ENCODE measurements at places on chromosomes 3 and 15.

DNA sequence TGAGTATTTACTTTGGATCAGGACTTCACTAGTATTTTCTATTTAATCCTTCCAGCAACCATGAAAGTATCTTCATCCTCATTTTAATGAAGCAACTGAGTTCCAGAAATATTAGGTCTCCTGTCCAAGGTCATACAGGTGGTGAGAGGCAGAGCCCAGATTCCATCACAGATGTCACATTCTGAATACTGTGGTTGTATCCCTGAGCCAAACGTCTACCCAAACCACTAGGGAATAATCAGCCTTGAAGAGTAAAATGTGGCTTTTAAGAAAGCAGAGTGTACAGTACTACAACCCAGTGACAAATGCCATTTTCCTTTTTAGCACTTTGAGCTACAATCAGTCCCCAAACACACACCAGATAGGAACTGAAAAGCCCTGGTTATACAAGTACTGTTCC lies 93.3 kb upstream of the TRIM42 start:
- DNase-seq = no peak

GRCh38 chr3:59510576-59510975 lies 460.8 kb upstream of the CFAP20DC start:
- DNase-seq = no peak

DNA sequence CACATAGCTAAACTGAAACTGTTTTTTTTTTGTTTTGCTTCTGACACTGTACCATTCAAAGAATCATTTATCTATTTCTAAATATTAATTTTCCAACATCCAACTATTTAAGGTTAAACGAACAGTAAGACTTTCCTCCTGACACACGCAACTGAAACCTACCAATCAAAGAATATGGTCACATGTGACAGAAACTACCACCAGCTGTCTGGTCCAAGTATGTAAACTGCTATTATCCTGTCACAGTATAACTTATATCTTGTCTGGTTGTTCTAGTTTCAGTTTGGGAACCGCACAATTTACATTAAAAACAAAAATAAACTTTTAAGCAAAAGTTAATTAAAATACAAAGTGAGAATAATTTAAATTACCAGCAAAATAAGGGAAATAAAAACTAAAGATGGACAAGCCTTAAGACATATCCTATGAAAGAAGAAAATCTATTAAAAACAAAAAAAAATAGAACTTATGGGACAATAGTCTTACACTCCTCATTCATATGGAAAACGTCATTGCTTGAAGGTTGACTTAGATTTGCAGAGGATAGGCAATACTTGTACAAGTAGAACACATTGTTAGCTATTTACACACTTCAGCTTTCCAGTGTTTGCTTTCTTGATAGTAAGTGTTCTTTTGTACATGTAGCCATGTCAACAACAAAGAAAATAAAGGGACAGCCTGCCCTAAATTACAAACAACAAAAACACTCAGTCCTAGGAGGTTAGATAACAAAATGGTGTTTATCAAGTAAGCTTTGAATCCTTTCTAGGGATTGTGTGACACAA lies 26.8 kb upstream of the CHRM5 start:
- no peak for DNase-seq

GRCh38 chr3:14991818-14992612 lies 44.6 kb downstream of the NR2C2 start:
- DNase-seq = no peak

GRCh38 chr3:184234224-184234623 lies 4.8 kb downstream of the VWA5B2 start:
- no peak for DNase-seq

GRCh38 chr3:183697610-183698317 lies at the start of gene YEATS2:
TSS of gene YEATS2 (plus strand) at chr3:183697797. CDS start at chr3:183715163, 17,366 bp downstream.
- peak; percentile 89 for DNase-seq

DNA sequence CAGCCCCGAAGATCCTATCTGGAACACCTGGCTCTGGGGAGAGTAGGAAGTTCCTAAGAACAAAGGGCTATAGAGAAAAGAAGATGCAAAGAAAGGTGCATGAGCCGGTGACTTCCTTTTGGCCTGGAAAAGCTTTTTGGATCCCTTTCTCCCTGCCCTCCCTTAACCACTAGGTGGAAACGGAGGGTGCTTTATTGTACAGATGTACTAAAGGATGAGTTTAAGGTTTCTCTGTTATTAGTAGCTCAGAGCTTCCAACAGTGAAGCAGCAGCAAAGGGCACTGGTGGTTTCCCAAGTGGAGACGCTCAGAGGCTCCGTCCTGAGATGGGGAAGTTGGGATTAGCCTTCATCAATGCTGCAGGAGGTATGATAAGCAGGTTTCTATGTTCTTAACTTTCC lies 5.9 kb upstream of the ADGRG7 start:
- DNase-seq = no peak

GRCh38 chr3:88334187-88334868 lies 184.6 kb downstream of the C3orf38 start:
- no peak for DNase-seq

- no peak for DNase-seq
These were observed 180.6 kb downstream of the PTPRG start for GRCh38 chr3:61742006-61742405.

DNA sequence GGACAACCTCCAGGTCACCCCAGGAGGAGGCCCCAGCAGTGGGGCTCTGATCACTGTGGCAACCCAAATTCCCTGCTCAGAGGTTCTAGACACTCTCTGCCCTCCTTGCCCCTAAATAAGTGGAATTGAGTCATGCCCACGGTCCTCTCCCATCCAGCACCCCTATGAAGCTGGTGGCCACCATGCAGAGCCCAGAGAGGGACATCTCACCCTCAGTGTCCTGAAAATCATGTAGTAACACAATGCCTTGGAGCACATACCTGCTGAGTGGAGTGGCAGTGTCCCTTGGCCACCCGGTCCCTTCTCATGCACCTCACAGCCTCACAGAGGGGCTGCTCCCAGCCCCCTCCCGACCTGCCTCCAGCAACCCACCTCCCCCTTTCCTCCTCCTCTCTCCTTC lies 114.3 kb upstream of the MEF2A start:
- DNase-seq = no peak

DNA sequence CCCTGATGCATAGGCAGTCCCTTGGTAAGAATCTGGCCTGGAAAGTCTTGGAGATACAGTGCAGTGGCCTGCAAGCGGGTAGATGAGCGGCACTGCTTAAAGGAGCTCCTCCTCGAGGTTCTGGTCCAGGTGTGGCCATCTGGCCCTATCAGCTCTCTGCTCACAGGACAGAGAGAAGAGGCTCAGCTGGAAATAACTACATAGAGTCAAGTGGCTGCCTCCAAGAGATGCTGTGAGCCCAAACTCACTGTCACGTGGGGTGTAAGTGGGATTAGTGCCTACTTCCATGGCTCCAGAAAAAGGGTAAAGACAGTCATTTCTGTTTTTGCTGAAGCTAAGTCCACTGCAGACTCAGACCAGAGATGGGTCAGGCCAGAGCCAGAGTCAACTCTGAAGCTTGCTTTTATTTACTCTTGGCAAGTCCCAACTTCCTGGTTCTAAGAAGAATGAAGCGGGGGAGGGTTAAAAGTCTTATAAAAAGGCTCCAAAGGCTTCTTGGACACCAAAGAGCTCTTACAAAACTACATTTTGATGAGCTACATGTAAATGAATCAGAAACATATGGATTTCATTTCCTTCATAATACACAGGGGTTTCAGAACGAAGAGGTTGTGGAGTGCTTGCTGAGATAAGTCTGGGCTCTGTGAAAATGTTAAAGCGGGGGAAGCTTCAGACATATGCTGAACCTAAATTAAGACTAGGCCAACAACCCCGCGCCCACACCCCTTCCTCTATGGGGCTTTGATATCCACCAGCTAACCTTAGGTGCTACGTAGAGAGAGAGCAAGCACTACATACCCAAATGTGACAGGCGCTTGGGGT lies 77.1 kb downstream of the PDZRN3 start:
- no peak for DNase-seq

DNA sequence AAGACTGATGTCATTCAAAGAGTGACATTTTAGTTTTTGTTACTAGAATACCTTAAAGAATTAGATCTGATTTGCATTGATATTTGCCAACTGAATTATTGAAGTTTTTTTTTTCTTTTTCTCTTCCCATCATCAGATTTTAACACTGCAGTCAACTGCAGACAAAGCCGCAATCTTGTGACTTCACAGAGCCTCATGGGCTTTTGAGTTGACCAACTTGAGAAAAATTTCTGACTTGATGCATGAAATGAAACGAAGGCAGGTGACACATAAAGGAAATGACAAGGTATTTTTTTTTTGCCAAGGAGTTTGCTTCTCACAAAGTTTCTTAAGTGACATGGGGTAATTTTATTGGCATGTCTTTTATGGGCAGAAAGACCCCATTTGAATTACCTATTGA lies 383.7 kb downstream of the GAP43 start:
- DNase-seq = no peak

- no peak for DNase-seq
These were observed 129.4 kb upstream of the KLHL25 start for GRCh38 chr15:85924088-85924487.

- no peak for DNase-seq
These were observed 41.0 kb downstream of the CTDSPL start for GRCh38 chr3:37902674-37903073.

DNA sequence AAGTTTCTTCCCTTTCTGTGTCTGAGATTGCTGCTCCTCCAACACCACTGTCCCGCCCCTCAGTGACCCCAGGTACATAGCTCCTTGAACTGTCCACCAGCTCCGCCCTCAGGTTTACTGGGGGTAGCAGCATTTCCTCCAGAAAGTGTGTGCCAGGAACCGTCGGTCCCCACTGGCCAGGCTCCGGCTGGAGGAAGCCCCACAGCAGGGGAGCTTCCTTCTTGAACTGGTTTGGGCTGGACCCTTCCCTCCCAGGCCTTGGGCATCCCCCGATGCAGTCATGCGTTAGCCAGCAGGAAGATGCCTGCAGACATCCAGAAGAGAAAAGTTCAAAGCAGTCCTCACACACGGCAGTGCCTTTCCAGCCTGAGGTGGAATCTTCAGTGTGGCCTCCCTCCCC lies 19.7 kb downstream of the PAK6 start:
- no peak for DNase-seq

- no peak for DNase-seq
These were observed 90.4 kb downstream of the MECOM start for GRCh38 chr3:169573148-169573547.

DNA sequence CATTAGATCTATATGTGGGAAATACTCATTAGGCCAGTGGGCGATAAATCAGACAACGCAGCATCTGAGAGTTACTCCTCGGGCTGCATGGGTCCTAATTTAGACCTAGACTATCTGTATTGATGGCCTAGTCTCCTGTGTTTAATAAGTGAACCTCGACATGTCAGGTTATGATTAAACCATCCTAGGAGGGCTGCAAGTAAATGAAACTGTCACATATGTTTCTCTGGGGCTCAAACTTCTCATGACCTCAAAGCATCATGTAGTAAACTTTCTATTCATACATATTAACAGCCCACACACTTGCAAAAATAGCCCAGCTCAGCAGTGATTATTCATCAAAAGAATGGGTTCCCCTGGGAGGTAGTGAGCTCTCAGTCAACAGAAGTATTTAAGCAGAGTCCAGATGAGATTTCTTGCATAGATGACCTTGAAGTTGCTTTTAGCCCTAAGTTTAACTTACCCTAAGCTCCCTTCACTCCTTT lies 51.6 kb downstream of the RAB11A start:
- peak; percentile 50 for DNase-seq

DNA sequence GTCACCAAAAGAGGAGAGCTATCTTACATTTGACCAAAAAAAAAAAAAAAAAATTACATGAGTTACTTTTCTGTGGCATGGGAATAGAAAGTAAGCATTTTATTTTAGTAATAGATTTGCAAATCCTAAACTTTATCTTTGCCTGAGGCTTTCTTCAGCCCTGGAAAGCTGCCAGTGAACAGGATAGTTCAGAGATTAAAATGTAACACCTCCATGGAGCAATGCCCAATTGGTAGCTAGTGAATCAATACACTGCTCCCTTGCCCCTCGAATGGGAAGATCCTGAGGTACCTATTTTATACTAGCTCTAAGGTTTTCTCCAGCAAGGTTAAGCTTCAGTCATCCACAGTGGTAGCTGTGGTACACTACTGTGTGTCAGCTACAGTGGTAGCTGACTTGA lies 867.1 kb downstream of the NAALADL2 start:
- no peak for DNase-seq

GRCh38 chr3:42175386-42176240 lies 84.5 kb downstream of the TRAK1 start:
- no peak for DNase-seq

- DNase-seq = no peak
These were observed 566 bp upstream of the MKRN3 start for GRCh38 chr15:23564821-23565394.

- no peak for DNase-seq
These were observed 108.8 kb upstream of the ATP2B2 start for GRCh38 chr3:10614168-10614567.

GRCh38 chr3:174253940-174254339 lies 605.2 kb upstream of the NAALADL2 start:
- DNase-seq = no peak

- DNase-seq = no peak
These were observed 153.1 kb downstream of the SEMA6D start for GRCh38 chr15:47870300-47870955.

GRCh38 chr15:94470492-94470891 lies 239.1 kb downstream of the MCTP2 start:
- no peak for DNase-seq

DNA sequence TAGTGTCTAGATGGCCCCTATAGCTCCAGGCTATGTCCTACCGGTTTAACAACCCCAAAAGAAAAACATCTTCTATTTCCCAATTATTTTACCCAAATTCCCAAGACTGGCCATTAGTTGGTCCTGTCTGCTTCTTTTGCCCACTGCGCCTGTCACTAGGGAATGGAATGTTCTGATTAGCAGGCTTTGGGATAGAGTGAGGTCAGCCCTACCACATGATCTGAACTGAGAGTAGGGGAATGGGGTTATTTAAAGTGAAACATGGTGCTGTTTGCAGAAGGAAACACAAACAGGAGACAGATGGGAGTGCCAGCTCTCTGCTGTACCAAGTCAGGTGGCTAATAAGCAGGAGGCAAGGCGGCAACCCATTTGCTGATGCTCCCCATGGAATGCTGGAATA lies 635.6 kb upstream of the CFAP20DC start:
- DNase-seq = no peak

GRCh38 chr3:197458179-197458707 lies 97.5 kb downstream of the BDH1 start:
- peak; percentile 43 for DNase-seq

GRCh38 chr15:55084216-55084615 lies 112.5 kb downstream of the RSL24D1 start:
- no peak for DNase-seq

DNA sequence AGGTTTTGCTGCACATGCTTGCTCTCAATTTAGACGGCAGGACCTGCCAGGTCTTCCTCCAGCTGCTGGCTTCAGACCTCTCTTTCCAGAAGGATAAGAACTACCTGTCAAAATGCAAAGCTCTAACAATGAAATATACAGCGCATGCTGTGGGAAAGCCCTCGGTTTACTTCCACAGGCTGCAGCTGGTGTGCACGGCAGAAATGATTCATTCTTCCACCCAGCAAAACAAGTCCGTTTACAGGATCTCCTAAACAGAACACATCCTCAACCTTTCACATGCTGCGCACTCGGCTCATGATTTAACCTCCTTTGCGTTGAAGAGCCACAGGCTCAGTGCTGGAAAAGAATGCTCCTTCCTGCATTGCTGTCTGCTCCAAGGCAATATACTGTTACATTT lies 92.4 kb upstream of the WNT5A start:
- DNase-seq = no peak

All from GM18507 (cell line).